ENCODE measurements at places on chromosomes 3 and 15.

DNA sequence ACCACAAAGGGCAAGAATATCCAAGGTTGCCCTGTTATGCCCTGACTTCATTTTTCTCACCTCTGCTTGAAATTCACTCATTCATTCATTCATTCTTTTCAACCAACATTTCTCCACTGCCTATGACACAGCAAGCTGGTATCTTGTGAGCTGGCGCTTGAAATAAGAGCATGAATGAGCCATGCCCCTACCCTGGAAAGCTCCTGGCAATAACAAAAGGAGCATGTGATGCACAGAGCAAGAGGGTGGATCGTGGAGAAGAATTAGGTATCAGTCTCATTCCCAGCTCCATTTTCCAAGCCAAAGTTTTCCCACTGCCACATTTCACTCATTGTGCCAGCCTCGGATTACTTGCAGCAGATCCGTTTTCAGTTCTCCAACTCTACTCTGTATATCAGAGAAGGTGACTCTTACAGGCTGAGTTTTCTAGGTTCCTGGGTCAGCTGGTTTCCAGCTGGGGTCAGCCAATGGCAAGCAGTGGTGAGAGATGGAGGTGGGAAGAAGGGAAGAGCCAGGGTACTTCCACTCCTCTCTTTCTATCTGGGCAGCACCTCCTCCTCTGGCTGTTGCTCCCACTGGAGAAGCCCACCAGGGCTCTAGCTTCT, 144.8 kb downstream of the SUCLG2 start:
- DNase-seq: no peak

GRCh38 chr15:51193526-51193925, 98.8 kb upstream of the TNFAIP8L3 start:
- no peak for DNase-seq

DNA sequence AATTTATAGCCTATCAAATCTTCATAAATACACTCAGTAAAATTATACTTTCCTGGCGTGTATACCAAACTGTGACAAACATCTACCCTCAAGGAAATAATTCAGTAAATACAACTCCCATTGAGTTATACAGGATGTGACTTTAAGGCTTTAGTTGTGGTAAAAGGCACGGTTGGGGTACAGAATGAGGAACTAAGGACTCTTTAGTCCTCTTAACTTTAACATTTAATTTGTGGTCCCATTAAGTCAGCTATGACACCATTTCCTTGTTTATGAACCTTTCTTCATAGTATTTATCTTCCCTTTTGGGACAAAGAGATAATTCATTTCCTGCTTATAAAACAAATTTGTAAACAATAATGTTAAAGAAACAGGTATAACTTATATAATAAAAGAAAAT, 30.2 kb downstream of the IFT80 start:
- DNase-seq: no peak

GRCh38 chr3:181915551-181915950, 203.8 kb downstream of the SOX2 start:
- DNase-seq: no peak

GRCh38 chr3:125033135-125033534, 22.7 kb downstream of the HEG1 start:
- no peak for DNase-seq

- DNase-seq: no peak
Measured at GRCh38 chr15:80424381-80424780, 20.2 kb downstream of the ARNT2 start.

- DNase-seq: no peak
Measured at GRCh38 chr3:93910097-93910496, 63.6 kb downstream of the PROS1 start.

DNA sequence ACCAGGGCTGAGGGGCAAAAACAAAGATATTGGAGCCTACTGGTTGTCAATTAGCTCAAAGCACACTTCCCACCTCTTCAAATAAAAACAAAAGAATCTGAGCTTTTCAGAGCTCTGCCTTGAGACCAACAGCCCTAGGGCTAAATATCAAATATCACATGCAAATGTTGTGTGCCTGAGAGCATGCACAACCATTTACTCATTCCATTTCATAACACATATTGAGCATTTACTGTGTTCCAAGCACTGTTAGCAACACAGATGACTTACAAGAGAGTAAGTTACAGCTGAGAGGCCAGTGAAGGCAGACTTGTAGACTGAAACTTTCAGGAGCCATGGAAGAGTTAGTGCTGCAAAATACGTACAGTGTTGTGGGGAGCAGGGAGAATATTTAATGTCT, 222.4 kb downstream of the CPNE4 start:
- DNase-seq: no peak

- DNase-seq: no peak
Measured at GRCh38 chr3:44612678-44613077, 12.2 kb upstream of the ZNF197 start.

- DNase-seq: no peak
Measured at GRCh38 chr3:140712301-140712700, 34.4 kb downstream of the TRIM42 start.

- DNase-seq: no peak
Measured at GRCh38 chr3:42369304-42369703, 41.1 kb downstream of the LYZL4 start.

DNA sequence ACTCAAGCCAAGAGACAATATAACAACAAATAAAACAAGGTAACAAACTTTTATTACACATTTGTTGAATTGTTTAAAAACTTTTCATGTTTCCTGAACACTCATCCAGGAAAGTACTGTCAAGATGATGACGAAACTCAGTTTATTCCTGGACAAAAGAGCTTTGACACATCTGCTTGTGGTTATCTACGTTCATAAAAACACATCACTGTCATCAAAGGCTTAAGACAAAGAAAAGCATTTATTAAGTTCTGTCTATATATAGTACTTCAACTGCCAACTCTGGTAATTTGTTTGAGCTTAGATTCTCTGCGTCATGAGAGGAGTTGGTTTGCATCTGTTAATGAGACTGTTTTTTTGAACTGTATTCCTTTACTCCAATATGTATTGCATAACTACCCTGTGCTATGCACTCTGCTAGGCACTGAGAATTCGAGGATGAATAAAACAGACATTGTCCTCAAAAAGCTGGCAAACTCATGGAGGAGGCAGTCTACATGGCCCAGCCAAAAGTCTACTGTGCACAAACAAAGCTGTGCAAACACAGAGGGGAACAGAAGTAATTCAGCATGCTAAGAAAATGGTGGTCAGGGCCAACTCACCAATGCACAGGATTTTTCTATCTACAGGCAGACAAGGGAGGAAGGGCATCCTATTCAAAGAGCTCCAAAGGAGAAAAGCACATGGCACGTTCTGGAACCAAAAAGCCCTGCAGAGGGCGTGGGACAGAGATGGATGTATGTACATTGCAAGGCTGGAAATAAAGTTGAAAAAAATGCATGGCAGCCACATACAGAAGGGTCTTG, 21.5 kb downstream of the PLD1 start:
- DNase-seq: no peak

GRCh38 chr3:95613993-95614392, 1200.4 kb upstream of the EPHA6 start:
- DNase-seq: no peak

- DNase-seq: no peak
Measured at GRCh38 chr3:58065700-58066167, 57.5 kb downstream of the FLNB start.

DNA sequence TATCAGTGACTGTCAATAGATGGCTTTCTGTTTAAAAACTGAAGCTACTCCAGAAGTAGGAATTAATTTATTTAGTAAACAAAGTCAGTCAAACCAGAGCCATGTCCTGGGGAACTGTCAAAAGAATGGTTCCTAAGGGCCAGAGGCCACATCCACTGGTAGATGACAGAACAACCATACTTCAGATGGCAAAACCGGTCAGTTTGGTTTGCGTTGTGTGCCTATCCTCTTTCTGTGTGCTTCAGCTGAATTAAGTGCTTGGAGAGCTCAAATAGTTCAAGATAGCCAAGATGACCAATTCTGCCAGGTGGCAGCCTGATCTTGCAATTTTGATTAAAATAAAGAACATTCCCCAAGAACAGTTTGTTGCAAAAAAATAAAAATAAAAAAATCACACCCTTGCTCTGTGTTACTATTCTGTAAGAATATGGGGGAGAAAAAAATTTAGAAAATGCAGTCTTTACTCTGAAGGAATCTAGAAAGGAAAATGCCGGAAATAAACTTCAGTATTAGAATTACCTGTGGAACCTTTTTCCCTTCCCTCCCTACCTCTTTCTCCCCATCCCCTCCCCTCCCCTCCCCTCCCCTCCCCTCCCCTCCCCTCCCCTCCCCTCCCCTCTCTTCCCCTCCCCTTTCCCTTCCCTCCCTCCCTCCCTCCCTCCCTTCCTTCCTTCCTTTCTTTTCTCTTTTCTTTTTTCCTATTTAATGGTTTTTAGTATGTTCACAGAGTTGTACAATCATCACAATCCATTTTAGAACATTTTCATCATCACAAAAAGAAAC, 2.5 kb downstream of the MAP3K13 start:
- no peak for DNase-seq

DNA sequence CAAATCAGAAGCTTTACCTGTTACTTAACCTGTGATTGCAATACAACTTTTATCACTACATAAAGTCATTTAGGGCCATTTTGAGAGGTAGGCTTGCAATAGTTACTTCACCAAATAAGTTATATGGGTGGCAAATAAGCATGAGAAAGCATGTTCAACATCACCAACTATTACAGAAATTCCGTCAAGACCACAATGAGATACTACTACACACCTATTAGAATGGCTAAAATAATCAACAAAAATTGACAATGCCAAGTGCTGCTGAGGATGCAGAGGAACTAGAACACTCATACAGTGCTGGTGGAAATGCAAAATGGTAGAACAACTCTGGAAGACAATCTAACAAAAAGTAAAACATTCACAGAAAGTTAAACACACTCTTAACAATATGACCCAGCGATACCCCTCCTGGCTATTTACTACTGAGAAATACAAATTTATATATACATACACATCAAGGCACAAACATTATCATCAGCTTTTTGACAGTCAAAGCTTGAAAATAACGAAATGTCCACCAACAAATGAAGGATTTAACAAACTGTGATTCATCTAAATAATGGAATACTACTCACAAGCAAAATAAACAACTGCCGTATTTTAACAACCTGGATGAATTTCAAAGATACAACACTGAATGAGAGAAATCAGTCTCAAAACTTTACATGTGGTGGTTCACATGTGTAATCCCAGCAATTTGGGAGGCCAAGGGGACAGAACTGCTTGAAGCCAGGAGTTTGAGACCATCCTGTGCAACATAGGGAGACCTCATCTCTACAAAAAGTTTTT, 82.9 kb downstream of the MYO9A start:
- DNase-seq: no peak
